ENCODE measurements at places on chromosomes 2 and 18. TPM values are rescaled to one million over a fixed set of nuclear protein-coding genes. Genes with fewer than 3 reads are reported as not detected.

DNA sequence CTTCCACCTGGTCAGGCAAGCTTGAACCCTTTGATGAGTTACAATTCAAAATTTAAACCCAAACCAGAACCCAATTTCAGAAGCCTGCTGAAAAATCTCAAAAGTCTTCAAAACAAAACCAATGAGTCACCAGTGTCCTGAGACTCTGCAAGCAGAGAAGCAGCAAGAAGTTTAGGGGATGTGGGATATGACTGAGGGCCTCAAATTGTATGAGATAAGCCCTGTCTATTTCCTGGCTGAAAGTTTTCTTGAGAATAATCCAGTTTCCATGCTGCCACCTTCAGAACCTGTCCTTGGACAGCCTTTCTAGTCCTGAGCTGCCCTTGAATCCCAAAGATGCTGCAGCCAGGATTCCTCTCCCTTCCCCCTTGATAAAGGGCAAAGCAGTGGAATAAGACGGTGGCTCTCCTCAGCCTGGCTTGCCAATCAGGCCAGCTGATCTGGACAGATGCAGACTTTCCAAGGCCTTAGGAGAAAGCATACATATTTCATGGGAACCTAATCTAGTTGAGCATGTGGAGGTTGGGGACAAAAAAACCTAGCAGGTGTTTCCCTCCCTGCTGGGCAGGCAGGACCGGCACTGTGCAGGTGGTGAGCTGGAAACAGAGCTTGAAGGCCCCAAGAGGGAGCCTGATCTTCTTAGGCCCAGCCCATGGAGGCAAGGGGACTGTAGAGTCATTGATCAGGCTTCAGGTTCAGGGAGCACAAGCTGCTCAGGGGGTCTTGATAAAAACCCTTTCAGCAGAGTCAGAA lies 278.0 kb upstream of the MGAT5 start:
- H3K27me3 ChIP-seq: peaks cover 29% of the 10 kb centered on the region
- no peak overlapping the region for H3K4me3 ChIP-seq
- no peak overlapping the region for H3K27ac ChIP-seq
- DNase-seq: no peak
- H3K36me3 ChIP-seq: no peaks in the 10 kb centered on the region
- no peaks in the 10 kb centered on the region for H3K4me1 ChIP-seq

- no peaks in the 10 kb centered on the region for H3K27me3 ChIP-seq
- H3K4me3 ChIP-seq: no peak overlapping the region
- no peak overlapping the region for H3K27ac ChIP-seq
- H3K4me1 ChIP-seq: peaks cover 21% of the 10 kb centered on the region
- no peaks in the 10 kb centered on the region for H3K36me3 ChIP-seq
Observed at GRCh38 chr2:43435746-43436145, 160.1 kb downstream of the THADA start.

- no peak overlapping the region for H3K4me3 ChIP-seq
- peak; percentile 57 for DNase-seq
- H3K27me3 ChIP-seq: no peaks in the 10 kb centered on the region
- no peaks in the 10 kb centered on the region for H3K36me3 ChIP-seq
Observed at GRCh38 chr2:177296040-177296439, 31.5 kb upstream of the NFE2L2 start.

GRCh38 chr2:238925281-238925680 lies 77.4 kb downstream of the TWIST2 start:
- no peaks in the 10 kb centered on the region for H3K27me3 ChIP-seq
- no peak overlapping the region for H3K4me3 ChIP-seq
- H3K36me3 ChIP-seq: no peaks in the 10 kb centered on the region
- no peak overlapping the region for H3K27ac ChIP-seq
- peaks cover 14% of the 10 kb centered on the region for H3K4me1 ChIP-seq
- DNase-seq: no peak

DNA sequence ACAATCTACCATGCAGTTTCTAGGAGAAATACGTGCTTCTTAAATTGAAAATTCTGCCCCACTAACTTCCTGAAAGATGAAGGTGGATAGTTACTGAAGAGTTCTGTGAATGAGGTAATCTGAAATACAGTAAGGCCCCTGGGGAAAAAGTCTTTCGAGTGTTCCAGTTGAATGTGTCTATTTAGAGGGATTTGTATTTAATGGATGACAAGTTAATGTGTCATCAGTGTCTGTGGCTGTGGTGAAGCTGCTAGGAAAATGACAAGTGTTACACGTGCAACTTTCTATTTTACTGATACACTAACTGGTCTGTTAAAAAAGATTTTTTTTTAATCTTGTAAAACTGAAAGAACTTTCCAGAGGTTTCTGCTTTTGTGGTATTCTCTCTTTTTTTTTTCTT lies 384.6 kb downstream of the STK39 start:
- no peaks in the 10 kb centered on the region for H3K36me3 ChIP-seq
- H3K4me3 ChIP-seq: no peak overlapping the region
- no peak overlapping the region for H3K27ac ChIP-seq
- H3K4me1 ChIP-seq: peaks cover 11% of the 10 kb centered on the region
- H3K27me3 ChIP-seq: no peaks in the 10 kb centered on the region

- H3K27ac ChIP-seq: no peak overlapping the region
- no peaks in the 10 kb centered on the region for H3K4me1 ChIP-seq
- no peaks in the 10 kb centered on the region for H3K36me3 ChIP-seq
- H3K4me3 ChIP-seq: no peak overlapping the region
- DNase-seq: no peak
Observed at GRCh38 chr2:176159663-176160250, 2.6 kb downstream of the HOXD3 start.

DNA sequence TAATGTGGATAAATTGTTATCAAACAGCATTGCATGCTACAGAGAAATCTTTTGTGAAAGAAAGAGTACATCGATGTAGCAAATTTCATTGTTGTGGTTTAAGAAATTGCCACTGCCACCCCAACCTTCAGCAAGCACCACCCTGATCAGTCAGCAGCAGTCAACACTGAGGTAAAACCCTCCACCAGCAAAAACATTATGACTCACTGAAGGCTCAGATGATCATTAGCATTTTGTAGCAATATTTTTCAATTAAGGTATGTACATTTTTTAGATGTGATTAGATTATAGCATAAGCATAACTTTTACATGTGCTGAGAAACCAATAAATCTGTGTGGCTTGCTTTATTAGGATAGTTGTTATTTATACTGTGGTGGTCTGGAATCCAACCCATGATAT lies 75.5 kb downstream of the ZNF385B start:
- no peak for DNase-seq
- H3K4me1 ChIP-seq: no peaks in the 10 kb centered on the region
- no peaks in the 10 kb centered on the region for H3K27me3 ChIP-seq

DNA sequence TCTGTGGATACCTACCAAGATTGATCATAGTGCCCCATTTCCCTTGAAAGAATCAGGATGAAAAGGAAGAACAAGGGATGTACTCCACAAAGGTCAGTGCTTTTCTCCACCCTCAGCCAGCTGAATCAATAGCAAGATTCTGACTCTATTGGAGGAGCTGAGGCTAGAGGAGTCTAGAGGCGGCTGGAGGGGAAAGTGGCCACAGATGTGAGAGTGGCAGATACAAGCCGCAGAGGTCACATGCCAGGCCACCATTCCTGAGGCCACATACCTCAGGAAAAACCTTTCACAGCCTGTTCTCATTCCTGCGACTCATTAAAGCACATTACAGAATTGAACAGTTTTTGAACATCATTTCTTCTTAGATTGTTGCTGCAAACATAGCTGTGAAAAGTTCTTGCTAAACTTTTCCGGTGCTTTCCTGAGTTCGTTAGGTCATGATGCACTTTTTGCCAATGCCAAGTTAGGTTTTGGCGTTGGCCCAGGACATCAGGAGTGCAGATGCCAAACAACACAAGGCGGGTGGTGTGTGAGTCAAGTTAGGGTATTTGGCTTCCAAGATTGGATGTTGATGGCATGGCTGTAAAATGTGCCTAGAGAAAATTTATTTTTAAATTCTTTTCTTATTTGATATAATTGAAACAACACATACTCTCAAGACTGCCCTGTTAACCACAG lies 160.7 kb upstream of the SP5 start:
- no peak overlapping the region for H3K27ac ChIP-seq
- no peaks in the 10 kb centered on the region for H3K27me3 ChIP-seq
- no peaks in the 10 kb centered on the region for H3K36me3 ChIP-seq

DNA sequence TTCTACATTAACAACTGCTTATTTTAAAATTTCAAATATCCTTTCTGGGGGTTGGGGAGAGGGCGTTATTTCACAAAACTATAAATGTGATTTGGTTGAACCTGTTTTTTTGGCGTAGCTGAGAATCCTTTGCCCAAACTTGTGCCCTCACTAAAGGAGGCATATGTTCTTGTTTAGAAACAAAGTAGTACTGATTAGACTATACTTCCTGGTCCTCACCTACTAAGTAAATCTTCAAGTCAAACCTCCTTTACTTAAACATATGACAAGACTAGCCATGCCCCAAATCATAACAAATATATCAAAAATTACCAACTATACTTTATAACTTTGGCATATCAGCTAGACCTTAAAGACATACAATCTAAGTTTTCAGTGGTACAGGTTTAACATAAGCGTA lies 5.8 kb downstream of the EIF2AK3 start:
- no peak overlapping the region for H3K27ac ChIP-seq
- H3K4me3 ChIP-seq: no peak overlapping the region
- peaks cover 12% of the 10 kb centered on the region for H3K4me1 ChIP-seq
- no peak for DNase-seq
- no peaks in the 10 kb centered on the region for H3K27me3 ChIP-seq
- H3K36me3 ChIP-seq: no peaks in the 10 kb centered on the region

Gene AGBL5
- total RNA-seq: 14.1 TPM
